GM23248 (cell line): ENCODE measurements at places on chromosomes 16 and 17. TPM values are rescaled to one million over a fixed set of nuclear protein-coding genes. Genes with fewer than 3 reads are reported as not detected.

- H3K27ac ChIP-seq: no peak overlapping the region
- no peak for DNase-seq
- H3K27me3 ChIP-seq: peaks cover 87% of the 10 kb centered on the region
- H3K4me1 ChIP-seq: no peaks in the 10 kb centered on the region
These were observed 805 bp downstream of the HNF1B start for GRCh38 chr17:37743875-37744632.

DNA sequence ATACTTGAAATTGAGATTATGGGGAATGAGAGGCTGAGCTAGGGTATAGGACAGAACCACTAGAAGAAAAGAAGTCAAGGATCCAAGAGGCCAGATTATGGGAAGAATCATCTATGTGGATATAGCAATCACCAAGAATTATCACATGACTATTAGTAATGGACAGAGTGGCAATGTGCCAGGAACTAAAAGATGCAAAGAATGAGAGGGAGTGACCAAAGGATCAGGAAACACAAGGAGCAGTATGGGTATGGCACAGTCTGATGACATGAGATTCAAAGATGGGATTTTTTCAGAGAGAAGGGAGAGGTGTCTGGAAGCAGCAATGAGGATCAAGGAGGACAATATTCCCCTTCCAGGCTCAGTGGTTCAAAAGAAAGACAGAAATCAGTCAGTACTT lies 212.2 kb downstream of the AATF start:
- H3K4me1 ChIP-seq: no peaks in the 10 kb centered on the region
- H3K27me3 ChIP-seq: no peaks in the 10 kb centered on the region
- DNase-seq: peak; percentile 31

DNA sequence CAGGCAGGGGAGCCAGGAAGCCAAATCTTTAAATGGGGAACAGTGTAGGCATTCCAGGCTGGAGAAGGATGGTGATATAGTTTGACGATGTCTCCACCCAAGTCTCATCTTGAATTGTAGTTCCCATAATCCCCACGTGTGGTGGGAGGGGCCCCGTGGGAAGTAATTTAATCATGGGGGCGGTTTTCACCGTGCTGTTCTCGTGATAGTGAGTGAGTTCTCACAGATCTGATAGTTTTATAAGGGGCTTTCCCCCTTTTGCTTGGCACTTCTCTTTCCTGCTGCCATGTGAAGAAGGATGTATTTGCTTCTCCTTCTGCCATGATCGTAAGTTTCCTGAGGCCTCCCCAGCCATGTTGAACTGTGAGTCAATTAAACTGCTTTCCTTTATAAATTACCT lies 28.8 kb downstream of the GINS3 start:
- no peak overlapping the region for H3K4me3 ChIP-seq
- no peak overlapping the region for H3K27ac ChIP-seq
- H3K36me3 ChIP-seq: no peaks in the 10 kb centered on the region
- no peak for DNase-seq
- 0 out of 2 replicates have a peak, but pooled peaks cover 3% of the 10 kb centered on the region for H3K4me1 ChIP-seq

- H3K27ac ChIP-seq: no peak overlapping the region
- peaks cover 33% of the 10 kb centered on the region for H3K36me3 ChIP-seq
- H3K27me3 ChIP-seq: no peaks in the 10 kb centered on the region
- no peak for DNase-seq
These were observed 25.3 kb downstream of the NXPH3 start for GRCh38 chr17:49600949-49601348.

Gene ACE
- 1.6 and 2.2 TPM in 2 replicates for polyA plus RNA-seq

DNA sequence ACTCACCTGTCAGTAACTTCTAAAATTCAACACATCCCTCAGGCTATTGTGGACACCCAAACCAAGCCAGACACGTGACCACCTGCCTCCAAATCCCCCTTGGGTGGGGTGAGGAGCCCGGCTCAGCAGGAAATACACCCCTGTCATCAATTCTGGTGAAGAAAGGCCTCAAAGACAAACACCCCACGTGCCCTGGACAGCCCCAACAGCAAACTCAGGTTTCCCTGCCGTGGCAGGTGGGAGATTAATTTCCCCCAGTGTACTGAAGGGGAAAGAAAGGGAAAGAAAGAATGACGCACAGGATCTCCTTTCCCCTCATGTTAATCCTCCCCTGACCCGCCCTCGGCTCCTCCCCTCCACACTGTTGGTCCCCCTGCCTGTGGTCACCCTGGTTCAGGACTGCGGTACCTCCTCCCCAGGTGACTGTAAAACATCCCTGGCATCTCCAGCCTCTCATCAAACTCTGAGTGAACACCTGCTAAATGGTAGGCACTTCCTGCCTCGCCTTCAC lies 98.3 kb downstream of the ZNF423 start:
- no peak overlapping the region for H3K4me3 ChIP-seq
- DNase-seq: no peak

- DNase-seq: peak; percentile 97
- H3K27ac ChIP-seq: peak within 1 kb of the TSS; percentile 92
- no peaks in the 10 kb centered on the region for H3K36me3 ChIP-seq
These were observed at the start of gene ACD for GRCh38 chr16:67659675-67660563. Gene ACD, minus strand, starts transcription at chr16:67660260. Its CDS starts 40 bp downstream, at chr16:67660220.

- no peaks in the 10 kb centered on the region for H3K27me3 ChIP-seq
- H3K4me3 ChIP-seq: peak overlapping the region; percentile 88
- peaks cover 15% of the 10 kb centered on the region; the same call in 1 of the 2 replicates for H3K36me3 ChIP-seq
- peak; percentile 71 for DNase-seq
- H3K27ac ChIP-seq: peak overlapping the region; percentile 86
These were observed 863 bp downstream of the ADPRM start for GRCh38 chr17:10698096-10698818.

DNA sequence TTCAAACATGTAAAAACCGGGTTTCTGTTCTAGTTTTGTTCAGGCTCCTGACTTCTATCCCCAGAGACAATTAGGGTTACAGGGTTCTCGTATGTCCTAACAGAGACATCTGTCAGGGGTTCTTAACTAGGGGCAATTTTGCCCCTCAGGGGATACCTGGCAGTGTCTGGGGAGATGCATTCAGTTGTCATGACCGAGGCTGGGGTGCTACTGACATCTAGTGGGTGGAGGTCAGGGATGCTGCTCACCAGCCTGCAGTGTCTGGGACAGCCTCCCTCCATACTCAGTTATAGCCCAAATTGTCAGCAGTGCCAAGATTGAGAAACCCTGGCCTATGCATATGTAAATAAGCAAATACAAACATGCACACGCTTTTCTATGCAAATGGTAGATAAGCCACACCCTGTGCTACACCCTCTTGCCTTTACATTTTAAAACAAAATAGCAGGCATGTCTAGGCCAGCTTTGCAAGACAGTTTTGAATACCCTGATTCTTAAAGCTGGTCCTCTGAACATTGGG lies 37.4 kb downstream of the CLEC16A start:
- DNase-seq: peak; percentile 14
- no peak overlapping the region for H3K27ac ChIP-seq
- H3K36me3 ChIP-seq: no peaks in the 10 kb centered on the region

- H3K4me1 ChIP-seq: peaks cover 4% of the 10 kb centered on the region
- H3K27me3 ChIP-seq: no peaks in the 10 kb centered on the region
- no peak for DNase-seq
- H3K27ac ChIP-seq: no peak overlapping the region
These were observed 177.3 kb downstream of the CYB561 start for GRCh38 chr17:63268827-63269226.

- H3K27ac ChIP-seq: no peak overlapping the region
- no peaks in the 10 kb centered on the region for H3K27me3 ChIP-seq
- no peak for DNase-seq
- H3K4me3 ChIP-seq: no peak overlapping the region
These were observed 11.4 kb upstream of the CLDN9 start for GRCh38 chr16:3001316-3001715.

Gene SLC47A1
- polyA plus RNA-seq: 0.76 and 1.1 TPM in 2 replicates

Gene SLC5A10
- 0.10 TPM in 1 of 2 replicates, not detected in the other for polyA plus RNA-seq

Gene HOXB13
- not detected in 2 replicates for polyA plus RNA-seq

Gene CES3
- not detected in 2 replicates for polyA plus RNA-seq

GRCh38 chr17:30318155-30318554 lies 15.7 kb downstream of the TMIGD1 start:
- H3K4me1 ChIP-seq: no peaks in the 10 kb centered on the region
- H3K36me3 ChIP-seq: no peaks in the 10 kb centered on the region
- no peak overlapping the region for H3K27ac ChIP-seq
- H3K27me3 ChIP-seq: no peaks in the 10 kb centered on the region

- peaks cover 2% of the 10 kb centered on the region; the same call in 1 of the 2 replicates for H3K4me1 ChIP-seq
- H3K36me3 ChIP-seq: no peaks in the 10 kb centered on the region
- DNase-seq: peak; percentile 46
- no peak overlapping the region for H3K4me3 ChIP-seq
These were observed 5.5 kb downstream of the MRPL28 start for GRCh38 chr16:364595-365491.
